ENCODE measurements at places on chromosomes 1 and 21.
A peak's percentile ranks its signal among the peaks of the same experiment; 100 is the strongest.

- no peak for DNase-seq
Measured at GRCh38 chr1:34425785-34426184, 249.1 kb downstream of the C1orf94 start.

DNA sequence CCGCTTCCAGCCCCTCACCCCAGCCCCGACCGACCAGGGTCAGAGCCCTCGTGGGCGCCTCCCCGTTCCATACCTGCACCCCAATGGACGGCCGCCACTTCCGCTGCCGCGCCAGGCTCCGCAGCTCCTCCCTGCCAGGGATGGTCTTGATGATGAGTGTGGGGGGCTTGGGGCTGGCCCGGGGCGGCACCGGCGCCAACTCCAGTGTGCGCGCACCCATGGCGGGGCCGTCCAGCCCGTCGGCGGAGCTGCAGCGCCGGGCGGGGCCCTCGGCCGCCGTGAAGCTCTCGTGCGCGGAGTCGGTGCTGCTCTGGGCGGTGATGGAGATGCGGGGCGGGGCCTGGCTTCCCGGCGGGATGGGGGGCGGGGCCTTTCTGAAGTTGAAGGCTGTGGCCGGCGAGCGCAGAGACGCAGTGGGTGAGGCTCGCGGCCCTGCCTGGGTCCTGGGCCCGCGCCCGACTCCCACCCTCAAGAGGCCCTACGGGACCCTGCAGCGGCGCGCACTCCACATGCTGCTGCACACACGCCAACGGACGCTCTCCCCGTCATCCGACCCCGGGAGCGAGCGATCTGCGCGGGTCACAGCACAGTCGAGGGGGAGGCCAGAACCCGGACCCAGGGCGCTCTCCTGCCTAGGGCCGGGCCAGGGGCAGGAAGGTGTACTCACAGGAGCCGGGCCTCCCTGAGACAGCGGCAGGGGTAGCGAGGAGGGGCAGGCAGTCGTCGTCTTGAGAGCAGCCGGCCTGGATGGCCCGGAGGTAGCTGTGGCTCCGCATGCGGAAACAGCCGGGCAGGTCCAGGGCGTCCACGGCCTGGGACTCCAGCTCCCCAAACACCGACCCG, 26.1 kb upstream of the SMIM12 start:
- DNase-seq = peak; percentile 7

- peak; percentile 64 for DNase-seq
Measured at GRCh38 chr1:55631509-55631908, 416.3 kb upstream of the USP24 start.

GRCh38 chr1:3662080-3662671, 9.9 kb downstream of the TP73 start:
- no peak for DNase-seq

DNA sequence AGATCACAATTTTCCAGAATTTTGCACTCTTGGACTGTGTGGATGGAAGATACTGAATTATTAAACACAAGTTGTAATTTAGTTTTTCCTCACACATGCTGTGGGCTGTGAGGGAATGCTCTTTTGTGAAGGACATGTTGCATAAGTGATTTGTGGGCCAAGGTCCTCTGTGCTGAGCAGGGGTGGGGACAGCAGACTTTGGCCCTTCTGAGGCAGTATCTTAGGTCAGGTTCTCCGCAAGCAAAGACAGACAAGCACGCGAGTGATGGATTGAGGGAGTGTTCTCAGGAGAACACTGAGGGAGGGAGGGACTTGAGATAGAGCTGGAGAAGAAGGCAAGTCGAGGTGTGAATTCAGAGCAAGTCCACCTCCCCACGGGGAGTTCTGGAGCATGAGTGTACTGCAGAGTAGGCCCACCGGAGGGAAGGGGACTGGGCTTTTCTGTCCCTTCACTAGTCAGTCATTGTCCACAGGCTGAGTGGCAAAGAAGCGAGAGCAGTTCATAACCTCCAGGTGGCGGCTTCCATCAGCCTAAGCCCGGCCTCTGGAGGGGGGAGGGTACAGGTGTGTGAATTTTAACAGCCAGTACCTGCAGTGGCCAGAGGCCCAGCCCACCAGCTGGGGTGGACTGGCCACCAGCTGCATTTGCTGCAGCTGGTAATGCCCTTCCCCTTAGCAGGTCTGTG, 19.1 kb upstream of the CD101 start:
- DNase-seq = no peak

- DNase-seq = no peak
Measured at GRCh38 chr1:164475834-164476233, 83.2 kb upstream of the PBX1 start.

- no peak for DNase-seq
Measured at GRCh38 chr1:217647791-217648190, 16.6 kb downstream of the SPATA17 start.

- DNase-seq = no peak
Measured at GRCh38 chr1:205279986-205280385, 41.6 kb downstream of the NUAK2 start.

DNA sequence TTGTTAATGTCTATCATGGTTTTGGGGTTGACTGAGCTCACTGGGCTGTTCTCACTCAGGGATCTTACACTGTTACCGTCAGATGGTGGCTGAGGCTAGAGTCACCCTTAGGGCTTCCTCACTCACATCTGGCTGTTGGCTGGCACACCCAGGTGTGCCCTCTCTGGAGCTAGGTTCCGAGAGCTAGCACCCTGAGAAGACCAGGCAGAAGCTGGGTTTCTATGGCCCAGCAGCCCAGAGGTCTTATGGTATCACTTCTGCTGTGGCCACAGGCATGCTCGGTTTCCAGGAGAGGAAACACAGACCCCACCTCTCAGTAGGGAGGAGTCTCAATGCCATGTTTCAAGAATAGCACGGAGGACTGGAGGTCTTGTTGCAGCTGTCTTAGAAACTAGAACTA, 20.7 kb upstream of the KIF1B start:
- no peak for DNase-seq

DNA sequence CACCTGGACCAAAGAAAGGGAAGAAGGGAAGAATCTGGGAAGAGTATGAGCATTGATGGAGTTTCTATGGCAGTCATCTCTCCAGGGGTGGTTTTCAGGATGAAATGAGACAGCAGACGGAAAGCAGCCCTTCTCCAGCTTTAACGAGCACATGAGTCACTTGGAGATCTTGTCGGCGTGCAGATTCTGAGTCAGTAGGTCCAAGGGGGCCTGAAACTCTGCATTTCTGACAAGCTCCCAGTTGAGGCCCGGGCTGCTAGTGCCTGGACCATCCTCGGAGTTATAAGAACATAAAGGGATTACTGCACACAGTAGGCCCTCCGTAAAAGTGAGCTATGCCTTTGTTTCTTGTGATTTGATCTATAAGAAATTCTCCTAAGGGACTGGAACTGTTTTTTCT, 17.6 kb downstream of the HSPG2 start:
- DNase-seq = peak; percentile 81

DNA sequence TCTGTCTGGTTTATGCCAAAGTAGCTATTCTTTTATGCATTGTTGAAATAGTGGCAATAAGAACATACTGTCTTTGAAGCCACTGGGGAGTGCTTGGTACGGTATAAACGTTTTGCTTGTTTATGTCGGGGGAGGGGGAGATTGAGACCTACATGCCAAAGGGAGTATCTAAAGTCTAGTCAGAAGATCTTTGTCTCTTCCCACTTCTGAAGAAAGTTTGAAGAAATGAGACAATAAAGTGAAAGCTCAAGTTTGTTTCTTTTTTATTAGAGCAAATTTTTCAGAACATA, 6.8 kb downstream of the AKIRIN1 start:
- DNase-seq = no peak

GRCh38 chr1:33010932-33011731, 25.6 kb downstream of the AK2 start:
- DNase-seq = peak; percentile 80

All from fibroblast of the aortic adventitia (primary cell).